ENCODE measurements at places on chromosomes 12 and 14.

DNA sequence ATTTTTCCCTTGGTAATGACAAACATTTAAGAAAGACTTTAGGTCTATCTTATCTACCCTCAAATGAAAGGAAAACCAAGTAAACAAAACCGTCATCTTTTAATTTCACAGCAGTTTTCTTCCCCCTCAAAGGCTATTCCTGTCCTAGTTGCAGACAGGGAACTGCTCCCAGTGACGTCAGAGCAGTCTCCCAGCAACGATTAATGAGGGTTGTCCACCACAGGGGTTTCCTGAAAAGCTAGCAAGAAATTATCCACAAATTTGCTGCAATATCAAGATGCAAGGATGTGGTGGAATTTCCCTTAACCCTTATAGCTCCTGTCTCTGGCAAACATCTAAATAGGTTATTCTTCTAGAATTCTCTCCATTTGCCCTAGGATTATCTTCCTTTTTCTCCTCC, 89.1 kb upstream of the STAC3 start:
- no peak for DNase-seq

DNA sequence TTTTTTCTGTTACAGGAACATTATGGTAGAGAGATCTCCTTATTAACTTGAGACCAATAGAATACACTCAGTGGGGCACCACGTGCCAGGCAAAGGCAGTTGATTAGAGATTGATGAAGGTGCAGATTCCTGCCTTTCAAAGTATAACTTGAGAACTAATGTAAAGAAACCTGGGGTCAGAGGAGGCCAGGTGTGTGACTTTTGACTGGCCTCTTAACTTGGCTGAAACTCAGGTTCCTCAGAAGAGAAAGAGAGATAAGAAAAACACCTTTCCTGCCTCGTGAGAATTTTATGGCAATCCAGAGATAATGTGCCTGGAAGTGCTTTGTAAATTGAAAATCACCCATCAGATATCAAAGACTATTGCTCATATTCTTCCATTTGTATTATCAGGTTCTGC, 110.7 kb upstream of the GZMB start:
- no peak for DNase-seq

GRCh38 chr12:15629761-15630160, 159.4 kb downstream of the EPS8 start:
- DNase-seq = no peak

GRCh38 chr14:99774556-99775307, 18.5 kb upstream of the EML1 start:
- no peak for DNase-seq

- no peak for DNase-seq
Observed at GRCh38 chr12:99549196-99549595, 98.4 kb upstream of the GARIN6 start.

DNA sequence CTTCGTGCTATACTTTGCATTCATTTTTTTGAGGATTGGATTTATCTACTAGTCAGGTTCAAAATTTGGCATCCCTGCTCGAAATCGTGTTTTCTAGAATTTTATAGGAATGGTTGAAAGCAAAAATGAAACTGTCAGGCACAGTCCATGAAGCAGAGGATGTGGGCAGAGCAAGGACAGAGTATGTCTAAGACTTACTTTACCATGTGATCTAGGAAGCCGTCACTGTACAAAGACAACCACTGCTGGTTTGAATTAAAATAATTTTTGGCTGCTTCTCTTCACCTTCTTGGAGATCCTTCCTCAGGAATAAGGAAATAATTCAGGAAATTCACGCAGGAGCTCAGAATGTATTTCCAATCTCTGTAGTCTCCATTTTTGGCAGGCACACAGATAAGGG, 31.6 kb upstream of the SGPP1 start:
- no peak for DNase-seq

DNA sequence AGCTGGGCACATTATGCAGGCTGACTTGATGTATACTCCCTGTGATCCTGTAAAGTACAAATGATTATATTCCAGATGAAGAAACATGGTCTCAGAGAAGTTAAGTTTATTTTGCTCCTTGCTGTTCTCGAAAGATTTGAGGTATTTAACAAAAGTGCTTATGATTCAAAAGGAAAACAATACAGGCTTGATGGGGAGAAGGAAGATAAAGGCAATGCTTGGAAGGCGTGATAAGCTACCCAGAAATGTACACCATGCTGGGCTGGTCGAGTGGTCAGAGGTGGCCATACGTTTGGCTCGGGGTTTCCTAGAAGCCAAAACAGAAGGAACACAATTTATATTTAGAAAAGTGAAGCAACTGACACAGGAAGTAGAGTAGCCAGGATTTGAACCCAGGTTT, 201.0 kb downstream of the KTN1 start:
- DNase-seq = no peak

DNA sequence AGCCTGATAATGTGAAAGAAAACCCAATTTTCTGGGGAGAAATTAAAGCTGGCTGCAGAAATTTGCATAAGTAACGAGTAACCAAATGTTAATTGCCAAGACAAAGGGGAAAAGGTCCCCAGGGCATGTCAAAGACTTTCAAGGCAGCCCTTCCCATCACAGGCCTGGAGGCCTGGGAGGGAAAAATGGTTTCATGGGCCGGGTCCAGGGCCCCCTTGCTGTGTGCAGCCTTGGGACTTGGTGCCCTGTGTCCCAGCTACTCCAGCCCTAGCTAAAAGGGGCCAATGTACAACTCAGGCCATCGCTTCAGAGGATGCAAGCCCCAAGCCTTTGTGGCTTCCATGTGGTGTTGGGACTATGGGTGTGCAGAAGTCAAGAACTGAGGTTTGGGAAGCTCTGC, 96.5 kb downstream of the PPP1R12A start:
- DNase-seq = no peak

GRCh38 chr14:30985796-30986195, 39.7 kb upstream of the AP4S1 start:
- no peak for DNase-seq

- no peak for DNase-seq
Observed at GRCh38 chr14:38646391-38646790, 390.5 kb upstream of the CLEC14A start.

DNA sequence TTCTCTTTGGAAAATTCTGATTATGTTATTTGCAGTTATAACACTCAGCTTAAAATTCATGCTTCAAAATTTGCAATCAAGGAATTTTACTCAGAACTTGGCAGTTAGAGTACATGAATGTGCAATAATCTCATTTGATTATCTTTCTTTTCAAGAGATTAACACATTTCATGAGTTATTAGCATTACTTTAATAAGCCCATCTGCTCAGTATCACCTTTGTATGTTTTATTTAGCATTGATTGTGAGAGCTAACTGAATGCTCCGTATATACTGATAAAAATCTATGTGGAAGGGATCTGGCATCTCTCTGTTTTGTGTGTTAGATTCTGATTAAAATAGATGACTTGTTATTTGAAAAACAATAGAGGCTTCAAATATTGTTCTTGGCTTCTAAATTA, 55.6 kb upstream of the CPNE8 start:
- no peak for DNase-seq

GRCh38 chr14:87892763-87893162, 100.2 kb downstream of the GALC start:
- no peak for DNase-seq

GRCh38 chr14:91350813-91351511, 66.7 kb downstream of the CCDC88C start:
- DNase-seq = no peak

DNA sequence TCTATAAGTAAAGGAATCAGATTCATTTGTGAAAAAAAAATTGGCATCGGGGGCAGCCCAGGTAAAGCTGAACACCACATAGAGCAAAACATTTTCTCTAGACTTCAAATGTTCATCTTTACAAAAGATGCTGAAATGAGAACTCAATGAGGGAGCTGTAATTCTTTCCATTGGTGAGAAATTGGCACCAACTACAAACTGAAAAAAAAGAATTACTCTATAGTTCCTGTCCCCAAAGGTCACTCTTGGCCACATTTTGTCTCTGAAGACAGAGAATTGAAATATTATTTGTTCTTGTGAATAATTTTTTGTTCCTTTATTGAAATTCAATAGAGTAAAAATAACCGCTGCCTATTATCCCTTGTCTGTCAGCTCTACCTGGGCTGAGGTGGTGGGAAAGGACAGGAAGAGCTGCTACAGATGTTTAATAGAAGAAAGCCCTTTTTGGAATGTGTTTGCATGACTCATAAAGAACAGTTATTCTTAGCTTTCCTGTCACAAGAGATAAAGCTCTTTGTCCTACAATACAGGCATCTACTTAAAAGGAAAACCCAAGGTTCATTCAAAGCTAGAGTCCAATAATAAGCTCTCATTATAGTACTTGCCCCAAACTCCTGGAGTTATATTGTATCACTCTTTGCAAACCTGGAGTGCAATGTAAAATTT, 380.1 kb upstream of the KITLG start:
- DNase-seq = no peak
